Activated naive CD8-positive, alpha-beta T cell treated with anti-CD3 and anti-CD28 coated beads for 36 hours (primary cell): ENCODE measurements at places on chromosomes 11 and 22. TPM values are rescaled to one million over a fixed set of nuclear protein-coding genes. Genes with fewer than 3 reads are reported as not detected.

DNA sequence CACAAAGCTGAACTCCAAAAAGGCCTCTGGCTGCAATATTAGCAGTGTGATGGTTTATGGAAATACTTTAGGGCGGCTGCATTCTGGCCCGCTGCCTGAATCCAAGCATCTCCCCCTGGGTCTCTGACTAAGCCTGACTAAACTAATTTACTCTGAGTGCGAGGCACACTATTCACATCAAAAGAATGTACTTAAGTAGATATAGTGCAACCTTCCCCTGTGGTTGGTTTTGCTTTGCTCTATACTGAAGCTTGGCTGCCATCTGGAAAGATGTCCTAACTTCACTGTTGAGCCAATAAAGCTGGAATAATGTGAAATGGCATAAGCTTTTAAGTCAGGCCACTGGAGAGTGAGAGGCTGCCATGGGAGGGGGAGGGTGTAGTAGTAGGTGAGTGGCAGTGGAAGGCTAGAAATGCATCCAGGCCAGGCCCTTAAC is 321.6 kb downstream of the AASDHPPT start:
- DNase-seq, result no peak

DNA sequence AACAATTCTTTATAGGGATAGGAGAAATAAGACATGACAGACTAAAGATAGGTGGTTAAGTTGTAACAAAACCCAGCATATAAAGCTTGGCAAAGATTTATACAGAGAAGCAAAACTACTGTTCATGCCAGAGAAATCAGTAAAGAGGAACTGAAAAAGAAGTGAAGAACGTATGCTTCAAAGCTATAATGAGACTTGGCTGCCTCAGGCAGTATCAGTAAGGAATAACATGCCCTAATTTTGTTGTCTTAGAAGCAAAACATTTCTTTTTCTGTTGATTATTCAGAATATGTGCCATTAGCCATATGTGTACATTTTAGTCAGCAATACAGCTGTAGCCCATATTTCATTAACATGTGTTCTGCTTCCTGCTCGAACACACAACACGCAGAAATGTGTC is 403.2 kb downstream of the NELL1 start:
- DNase-seq, result no peak

GRCh38 chr11:120575461-120575860 is 63.9 kb downstream of the GRIK4 start:
- no peak for DNase-seq

DNA sequence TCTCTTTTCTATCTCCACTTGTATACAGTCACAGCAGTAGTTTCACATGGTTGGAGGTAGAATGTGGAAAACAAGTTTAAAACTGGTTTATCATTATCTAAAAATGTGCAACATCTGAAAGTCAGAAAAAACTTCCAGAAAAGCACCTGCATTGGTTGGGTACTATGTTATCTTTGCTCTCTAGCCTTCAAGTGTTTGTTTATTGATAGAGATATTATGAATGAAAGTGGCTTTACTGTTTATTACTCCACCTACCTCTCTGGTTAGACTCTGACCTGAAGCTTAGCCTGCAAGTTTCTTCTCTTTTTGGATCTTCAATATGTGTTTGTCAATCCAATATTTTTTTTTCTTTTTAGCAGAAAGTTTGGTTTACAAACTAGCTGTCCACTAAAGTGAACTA is 2161.4 kb upstream of the RAG2 start:
- DNase-seq, result no peak

GRCh38 chr22:23001463-23001862 is 68.9 kb upstream of the GNAZ start:
- DNase-seq, result no peak

Gene OR8D4
- not detected for total RNA-seq

GRCh38 chr11:111631666-111632039 is 29.4 kb downstream of the SIK2 start:
- no peak for DNase-seq

DNA sequence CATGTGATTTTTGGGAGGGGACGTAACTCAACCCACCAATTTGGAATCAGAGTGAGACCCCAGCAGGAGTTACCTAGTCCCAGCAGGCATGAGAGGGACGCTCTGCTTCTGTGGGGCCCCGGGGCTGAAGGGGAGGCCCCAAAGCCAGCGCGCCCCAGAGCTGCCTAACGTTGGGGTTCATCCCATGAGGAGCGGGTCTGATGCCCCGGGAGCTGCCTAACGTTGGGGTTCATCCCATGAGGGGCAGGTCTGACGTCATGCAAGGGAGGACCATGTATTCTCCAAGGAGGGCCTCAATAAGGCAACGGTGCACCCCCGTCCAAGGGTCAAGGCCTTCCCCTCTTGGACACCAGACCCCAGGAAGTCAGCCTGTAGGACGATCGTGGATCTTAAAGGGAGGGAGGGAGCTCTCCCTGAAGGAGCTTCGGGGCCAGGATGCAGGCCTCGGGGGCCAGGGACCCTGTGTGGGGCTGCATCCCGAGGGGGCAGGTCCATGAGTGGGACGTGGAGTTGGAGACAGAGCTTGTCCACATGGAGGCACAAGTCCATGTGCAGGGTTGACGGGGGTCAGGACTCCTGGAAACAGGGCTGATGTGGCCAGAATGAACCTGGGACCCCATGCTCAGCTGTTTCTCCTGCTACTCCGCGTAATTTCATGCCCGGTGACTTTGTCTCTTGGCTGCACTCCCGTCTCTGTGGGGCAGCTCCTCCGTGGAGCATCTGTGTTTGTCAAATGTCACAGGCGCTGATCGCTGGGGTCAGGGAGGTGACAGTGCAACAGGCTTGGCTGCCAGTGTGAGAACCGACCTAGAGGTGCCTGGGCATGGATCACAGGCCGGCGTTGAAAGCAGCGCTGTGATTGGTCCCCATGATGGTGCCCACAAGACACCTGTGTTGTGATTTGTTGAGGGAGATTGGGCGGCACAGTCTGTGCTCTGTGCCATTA is 1029.1 kb downstream of the BRD1 start:
- no peak for DNase-seq

DNA sequence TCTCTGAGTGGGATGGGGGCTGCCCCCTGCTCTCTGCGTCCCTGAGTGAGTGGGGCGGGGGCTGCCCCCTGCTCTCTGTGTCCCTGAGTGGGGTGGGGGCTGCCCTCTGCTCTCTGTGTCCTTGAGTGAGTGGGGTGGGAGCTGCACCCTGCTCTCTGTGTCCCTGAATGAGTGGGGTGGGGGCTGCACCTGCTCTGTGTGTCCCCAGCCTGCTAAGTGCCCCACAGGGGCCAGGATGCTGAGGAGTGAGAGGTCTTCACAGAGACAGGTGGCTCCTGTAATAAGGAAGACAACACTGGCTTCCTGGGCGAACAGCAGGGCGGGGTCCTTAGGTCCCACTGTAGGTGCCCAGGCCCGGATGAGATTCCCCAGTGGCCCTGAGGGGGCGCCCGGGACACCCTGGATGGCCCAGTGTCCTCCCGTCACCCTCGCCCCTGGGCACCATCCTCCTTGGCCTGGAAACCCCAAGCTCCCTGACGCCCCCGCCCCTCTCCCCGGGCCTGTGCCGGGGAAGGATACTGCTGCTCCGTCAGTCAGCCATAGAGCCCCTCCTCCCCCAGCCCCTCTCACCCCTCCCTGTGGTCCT is 3.8 kb upstream of the CCDC188 start:
- DNase-seq, result no peak

Gene GALNT18
- total RNA-seq, result 10.5 TPM

- DNase-seq, result peak; percentile 12
Measured at GRCh38 chr11:117143390-117143789, 697 bp upstream of the PAFAH1B2 start.

DNA sequence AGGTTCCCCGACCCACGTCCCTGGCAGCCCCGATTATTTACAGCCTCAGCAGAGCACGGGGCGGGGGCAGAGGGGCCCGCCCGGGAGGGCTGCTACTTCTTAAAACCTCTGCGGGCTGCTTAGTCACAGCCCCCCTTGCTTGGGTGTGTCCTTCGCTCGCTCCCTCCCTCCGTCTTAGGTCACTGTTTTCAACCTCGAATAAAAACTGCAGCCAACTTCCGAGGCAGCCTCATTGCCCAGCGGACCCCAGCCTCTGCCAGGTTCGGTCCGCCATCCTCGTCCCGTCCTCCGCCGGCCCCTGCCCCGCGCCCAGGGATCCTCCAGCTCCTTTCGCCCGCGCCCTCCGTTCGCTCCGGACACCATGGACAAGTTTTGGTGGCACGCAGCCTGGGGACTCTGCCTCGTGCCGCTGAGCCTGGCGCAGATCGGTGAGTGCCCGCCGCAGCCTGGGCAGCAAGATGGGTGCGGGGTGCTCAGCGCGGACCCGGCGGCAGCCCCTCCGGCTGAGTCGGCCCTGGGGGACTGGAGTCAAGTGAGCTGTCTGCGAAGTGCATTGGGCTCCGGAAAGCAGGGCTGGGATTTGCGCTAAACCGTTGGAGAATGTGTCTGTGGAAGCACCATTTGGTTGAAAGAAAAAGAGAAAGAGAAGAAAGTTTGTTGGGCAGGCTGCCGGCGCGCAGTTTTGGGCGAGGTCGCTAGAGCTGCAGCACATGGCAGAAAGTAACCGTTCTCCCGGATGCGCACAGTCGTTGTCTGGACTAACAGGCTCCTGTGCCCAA is at the start of gene CD44:
Gene CD44 (plus strand): TSS at position 229 of the 779 bp plus-strand sequence. CDS start 133 bp downstream, at position 362.
- DNase-seq, result peak; percentile 83

DNA sequence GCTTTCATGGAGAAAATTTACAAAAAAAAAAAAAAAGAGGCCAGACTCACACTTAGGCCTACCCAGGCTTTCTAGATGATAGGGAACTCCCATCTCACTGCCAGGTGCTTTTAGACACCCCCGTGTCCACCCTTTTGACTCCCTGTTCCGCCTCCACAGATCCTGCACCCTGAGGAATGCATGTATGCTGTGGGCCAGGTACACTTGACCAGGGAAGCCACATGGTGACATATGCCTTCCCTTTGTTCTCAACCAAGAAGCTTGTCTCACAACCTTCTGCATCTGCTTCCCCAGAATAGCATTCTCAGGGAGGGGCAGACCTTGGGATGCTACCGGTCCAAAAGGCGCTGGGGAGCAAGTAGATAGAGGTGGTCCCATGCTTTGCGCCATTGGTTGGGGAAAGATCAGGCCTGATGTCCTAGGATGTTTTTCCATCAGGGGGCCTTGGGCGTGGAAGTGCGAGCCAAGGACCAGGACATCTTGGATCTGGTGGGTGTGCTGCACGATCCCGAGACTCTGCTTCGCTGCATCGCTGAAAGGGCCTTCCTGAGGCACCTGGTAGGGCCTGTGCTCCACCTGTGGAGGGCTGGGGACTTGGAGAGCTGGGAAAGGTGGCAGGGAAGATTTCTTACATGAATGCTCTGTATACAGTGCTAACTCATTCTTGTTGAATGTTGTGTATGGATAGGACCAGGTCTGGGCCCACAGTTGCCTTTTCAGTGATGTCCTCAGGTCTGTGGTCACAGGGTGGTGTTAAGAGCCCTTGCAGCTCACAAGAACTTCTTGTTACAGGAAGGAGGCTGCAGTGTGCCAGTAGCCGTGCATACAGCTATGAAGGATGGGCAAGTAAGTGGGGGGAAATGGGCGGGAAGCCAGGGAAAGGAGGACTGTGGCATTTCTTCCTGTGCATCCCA is 7.5 kb downstream of the HMBS start:
- DNase-seq, result no peak

- DNase-seq, result no peak
Measured at GRCh38 chr22:20946080-20946986, 20.7 kb upstream of the AIFM3 start.

Gene PKNOX2
- not detected for total RNA-seq

Gene KREMEN1
- total RNA-seq, result 0.29 TPM

DNA sequence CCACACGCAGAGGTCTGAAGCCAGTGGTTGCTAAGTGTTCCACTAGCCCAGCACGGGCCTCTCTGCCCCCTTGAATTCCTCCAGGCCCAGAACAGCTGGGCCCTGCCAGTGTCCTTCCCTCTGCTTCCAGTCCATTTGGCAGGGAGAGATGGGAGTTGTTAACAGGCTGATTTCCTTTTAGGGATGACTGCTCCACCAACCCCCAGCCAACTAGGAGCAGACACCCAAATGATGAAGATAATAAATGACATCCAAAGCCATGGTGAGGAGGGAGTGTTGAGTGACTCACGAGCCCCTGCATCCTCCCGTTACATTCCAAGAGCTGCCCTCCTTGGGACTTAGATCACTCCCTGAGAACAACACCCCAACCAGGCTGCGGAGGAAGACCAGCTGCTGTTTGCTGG is 20.6 kb downstream of the PARVA start:
- DNase-seq, result no peak

Gene DDTL
- total RNA-seq, result not detected

GRCh38 chr11:92278791-92279433 is 54.3 kb downstream of the FAT3 start:
- DNase-seq, result no peak

DNA sequence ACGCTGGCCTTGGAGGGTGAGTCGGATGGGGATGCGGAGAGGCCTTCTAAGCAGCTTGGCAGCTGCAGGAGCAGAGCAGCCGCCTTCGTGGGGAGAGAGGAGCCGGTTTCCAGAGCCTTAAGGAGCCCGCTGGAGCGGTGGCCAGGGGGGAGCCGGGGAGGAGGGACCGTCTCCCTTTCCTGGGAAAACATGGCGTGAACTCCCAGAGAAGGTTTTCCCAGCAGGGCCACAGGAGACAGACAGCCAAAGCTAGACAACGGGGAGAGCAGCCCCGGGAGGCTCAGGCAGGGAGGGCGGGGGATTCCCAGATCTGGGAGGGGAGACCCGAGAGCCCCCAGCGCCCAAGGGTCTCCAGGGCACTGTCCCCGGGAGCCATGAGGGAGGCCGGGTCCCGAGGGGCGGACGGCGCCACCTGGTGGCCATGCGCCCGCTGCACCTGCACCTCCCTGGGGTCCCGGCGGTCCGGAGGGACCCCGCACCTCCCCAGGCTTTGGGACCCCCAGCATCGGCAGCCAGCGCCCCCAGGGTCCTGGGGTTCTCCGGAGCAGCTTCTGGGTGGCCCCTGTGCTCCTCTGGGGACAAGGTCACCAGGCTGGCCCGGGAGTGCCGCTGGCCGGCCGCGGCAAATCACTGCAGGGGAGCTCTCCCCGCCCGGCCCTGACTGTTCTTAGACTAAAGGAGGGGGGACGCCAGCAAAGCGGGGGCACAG is 2.4 kb upstream of the SYT8 start:
- peak; percentile 60 for DNase-seq

Gene NRIP3
- total RNA-seq, result 1.5 TPM

DNA sequence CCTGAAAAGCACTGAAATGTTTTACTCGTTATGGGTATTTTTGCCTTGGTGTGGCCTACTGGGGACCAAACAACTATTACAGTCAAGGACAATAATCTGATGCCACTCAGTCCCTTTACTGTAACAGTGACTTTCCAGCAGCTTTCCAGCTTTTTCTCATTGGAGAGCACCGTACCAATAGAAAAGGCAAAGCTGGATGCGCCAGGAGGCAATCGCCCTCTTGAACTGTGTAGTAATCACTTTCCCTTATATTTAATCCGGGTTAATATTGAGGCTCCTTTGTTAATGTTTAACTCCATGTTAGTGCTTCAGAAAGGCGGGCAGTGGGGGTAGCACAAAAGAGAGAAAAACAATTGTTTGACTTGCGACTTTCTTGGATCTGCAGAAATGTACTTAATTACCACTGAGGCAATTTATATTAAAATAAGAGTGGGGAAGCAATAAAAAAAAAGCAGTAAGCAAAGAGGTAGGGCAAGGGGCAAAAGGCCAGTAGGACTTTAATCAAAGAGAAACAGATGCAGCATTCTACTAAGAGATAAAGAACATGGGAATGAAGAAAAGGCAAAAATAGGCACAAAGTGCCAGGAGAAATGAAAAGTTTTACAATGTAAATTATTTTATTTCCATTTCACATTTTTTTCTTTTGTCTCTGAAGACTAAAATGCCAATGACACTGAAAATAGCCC is 81.6 kb downstream of the LRRC4C start:
- DNase-seq, result no peak

Gene POU2AF3
- not detected for total RNA-seq

GRCh38 chr11:26584818-26585217 is 12.8 kb upstream of the MUC15 start:
- no peak for DNase-seq
